ENCODE measurements at places on chromosomes 1 and 21. TPM values are rescaled to one million over a fixed set of nuclear protein-coding genes. Genes with fewer than 3 reads are reported as not detected.

DNA sequence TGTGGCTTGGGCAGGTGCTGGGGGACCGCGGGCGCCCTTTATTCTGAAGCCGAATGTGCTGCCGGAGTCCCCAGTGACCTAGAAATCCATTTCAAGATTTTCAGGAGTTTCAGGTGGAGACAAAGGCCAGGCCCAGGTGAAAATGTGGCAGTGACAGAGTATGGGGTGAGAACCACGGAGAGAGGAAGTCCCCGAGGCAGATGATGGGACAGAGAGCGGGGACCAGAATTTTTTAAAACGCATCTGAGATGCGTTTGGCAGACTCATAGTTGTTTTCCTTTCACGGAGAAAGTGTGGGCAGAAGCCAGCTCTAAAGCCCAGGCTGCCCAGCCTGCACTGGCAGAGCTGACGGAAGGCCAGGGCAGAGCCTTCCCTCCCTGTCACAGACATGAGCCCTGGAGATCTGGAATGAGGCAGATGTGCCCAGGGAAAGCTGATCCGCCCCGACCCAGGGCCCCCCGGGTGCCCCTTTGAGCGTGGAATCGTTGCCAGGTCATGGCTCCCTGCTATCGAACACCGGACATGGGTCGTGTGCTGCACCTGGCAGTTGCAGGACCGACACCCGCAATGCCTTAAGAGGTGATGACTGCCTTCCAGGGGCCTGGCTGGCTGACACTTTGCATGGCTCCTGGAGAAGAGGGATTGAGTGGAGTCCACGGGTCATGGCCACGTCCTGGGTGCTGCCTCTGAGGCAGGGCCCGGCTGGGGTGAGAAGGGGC is 6.5 kb upstream of the SLX9 start:
- DNase-seq = no peak

Gene LRIF1
- 14.5 TPM for polyA plus RNA-seq

DNA sequence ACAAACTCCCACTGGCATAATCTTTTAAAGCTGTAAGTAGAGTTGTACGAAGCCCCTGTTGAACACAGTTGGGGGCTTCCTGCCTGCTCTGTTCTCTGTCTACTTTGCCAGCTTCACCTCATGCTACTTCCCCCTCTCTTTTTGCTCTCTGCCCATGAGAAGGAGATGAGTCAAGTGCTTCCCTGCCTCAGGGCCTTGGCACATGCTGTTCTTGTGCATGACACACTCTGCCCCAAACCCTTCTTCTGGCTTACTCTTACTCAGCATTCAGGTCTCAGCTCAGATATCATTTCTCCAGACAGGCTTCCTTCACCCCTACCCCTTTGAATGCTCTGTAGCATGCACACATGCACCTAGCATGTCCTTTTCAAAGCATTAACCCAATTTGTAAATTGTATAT is 208.8 kb downstream of the FOXD2 start:
- no peak for DNase-seq

Gene C8B
- not detected for polyA plus RNA-seq

GRCh38 chr1:91759076-91759475 is 126.9 kb downstream of the TGFBR3 start:
- DNase-seq = no peak

- no peak for DNase-seq
Measured at GRCh38 chr1:117632269-117633067, 26.6 kb downstream of the TENT5C start.

DNA sequence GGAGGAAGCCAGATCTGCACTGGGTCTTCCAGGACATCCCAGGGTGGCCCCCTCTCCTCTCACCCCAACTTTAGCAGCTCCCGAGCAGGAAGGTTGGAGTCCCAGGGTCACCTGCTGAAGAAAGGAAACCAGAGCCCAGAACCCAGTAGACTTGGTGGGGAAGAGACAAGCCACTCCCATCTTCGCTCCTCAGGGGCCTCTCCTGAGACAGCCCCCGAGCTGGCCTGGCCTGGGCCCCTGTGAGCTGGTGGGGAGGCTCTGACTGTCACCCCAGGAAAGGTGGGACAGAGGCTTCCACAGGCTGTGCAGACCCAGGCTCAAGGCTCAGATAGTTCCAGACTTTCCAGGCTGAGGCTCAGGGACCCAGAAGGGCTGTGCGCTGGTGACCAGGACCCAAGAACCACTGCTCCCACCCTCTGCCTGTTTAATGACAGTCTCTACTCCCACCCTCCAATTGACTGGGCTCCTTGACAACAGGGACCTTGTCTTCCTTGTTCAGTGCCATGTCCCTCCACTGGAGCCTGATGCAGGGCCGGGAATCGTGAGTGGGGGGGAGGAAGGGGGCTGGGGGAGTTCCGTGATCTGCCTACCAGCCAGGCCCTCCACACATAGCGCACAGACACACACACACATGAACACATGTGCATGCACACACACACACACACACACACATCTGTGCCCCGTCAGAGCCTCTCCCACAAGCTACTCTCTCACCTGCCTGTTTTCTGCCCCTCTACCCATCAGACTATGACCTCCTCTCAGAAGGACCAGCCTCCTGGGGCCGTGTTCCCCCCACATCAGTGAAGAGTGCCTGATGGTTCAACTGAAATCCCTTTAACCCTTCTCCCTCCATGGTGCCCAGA is 401.2 kb downstream of the MATN1 start:
- no peak for DNase-seq

- DNase-seq = no peak
Measured at GRCh38 chr1:21668951-21669257, 253 bp downstream of the RAP1GAP start.

DNA sequence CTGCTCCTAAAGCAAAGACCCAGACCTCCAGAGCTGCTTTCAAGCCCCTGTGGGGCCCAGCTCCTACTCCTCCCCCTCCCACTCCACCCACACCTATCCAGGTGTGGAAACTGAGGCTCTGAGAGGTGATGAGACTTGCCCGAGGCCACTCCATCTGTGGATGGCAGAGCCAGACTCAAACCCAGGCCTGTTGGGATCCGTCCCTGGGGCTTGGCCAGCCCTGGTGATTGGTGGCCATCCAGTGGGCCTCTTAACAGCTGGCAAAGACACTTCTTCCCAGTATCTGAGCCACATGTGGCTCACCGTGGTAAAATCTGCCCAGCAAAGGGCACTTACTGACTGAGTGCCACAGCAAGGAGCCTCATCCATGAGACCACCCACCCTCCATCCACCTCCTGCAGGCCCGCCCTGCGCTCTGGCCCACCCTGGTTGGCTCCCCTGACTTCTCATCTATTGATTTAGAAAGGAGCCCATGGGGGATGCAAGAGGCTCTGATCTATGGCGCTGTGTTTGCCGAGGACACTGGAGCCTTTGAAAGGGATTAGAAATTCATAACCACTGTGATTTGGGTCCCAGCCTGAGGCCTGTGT is 398.5 kb downstream of the PTPRU start:
- no peak for DNase-seq

Data from ovary (tissue), 10 donors.